Hippocampal formation (tissue), 2 donors: ENCODE measurements at places on chromosomes 5 and 9.

DNA sequence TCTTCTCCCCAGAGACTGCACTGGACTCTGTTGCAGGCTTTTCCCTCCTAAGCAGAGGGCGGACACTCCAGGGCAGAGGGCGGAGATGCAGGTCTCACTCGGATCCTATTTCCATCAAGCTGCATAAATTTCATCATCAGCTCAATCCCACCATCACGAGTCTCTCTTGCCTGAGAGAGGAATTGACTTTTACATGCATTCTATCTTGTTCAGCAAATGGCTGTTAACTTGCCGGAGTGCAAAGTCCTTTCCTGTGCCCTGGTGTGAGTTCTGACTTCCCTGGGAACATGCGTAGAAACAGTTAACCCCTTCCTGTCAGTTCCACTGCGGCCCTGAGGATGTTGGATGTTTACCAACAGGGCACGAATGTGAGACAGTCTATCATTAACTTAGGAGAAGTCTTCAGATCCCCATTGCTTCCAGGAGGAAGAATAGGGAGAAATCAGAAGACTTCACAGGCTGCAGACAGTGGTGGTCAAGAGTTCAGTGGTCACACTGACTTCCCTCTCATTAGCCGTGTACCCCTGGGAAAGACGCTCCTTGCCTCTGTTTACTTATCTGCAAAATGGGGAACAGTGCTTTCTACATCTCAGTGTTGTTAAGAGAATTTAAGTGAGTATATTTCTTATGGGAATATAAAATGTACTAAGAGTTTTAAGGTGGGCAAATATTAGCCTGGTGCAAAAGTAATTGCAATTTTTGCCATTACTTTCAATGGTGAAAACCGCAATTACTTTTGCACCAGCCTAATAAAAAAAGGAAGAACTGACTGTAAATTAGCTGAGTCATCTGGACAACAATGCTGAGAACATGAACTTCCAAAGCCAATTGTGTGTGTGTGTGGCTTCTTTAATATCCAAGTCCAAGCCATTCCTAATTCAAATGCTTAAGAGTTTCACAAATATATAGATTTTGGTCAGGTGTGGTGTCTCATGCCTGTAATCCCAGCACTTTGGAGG lies 248.0 kb downstream of the DRD1 start:
- no peak for DNase-seq

- DNase-seq, result no peak
These were observed 5.8 kb upstream of the TBC1D9B start for GRCh38 chr5:179913461-179913860.

DNA sequence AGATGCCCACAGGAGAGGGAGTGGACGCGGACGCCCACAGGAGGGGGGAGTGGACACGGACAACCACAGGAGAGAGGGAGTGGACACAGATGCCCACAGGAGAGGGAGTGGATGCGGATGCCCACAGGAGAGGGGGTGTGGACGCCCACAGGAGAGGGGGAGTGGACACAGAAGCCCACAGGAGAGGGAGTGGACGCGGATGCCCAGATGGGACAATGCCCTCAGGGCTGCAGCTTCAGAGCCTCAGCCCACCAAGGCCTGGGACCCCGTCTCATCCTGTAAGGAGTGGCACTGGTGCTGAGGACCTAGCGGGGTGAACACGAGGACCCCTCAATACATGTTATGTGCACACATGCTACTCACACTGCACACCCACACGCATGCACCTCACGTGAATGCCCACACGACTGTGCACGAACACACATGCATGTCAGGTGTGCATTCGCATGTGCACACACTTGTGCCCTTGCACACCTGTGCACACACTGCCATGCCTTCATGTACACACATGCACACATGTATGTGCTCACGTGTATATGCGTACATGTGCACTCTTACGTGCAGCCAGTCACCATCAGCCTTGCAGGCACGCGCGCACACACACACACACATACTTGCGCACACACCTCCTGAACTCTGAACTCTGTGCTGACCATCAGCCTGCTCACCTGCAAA lies 34.8 kb downstream of the SLC6A18 start:
- DNase-seq, result no peak

- peak; percentile 18 for DNase-seq
These were observed 84.3 kb upstream of the CACNA1B start for GRCh38 chr9:137793196-137793841.

- no peak for DNase-seq
These were observed 51.3 kb downstream of the CRB2 start for GRCh38 chr9:123407217-123407851.

DNA sequence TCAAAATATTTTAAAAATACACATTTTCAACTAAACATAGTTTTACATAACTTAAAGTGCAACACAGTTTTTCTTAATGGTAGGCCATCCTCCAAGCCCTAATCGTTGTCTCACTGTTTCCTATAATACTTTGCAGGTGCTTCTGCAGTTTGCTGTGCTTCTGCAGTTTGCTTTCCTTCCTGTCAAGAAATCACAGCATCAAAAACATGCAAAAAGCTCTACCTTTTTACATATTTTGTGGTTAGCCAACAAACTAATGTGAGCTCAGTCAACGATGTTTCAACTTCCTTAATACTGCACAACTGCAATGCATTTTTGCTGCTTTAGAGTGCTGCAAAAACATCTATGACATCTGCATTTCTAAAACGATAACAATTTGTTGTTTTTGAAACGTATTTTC lies 25.2 kb downstream of the EMB start:
- DNase-seq, result no peak

GRCh38 chr5:100574716-100575115 lies 39.5 kb downstream of the FAM174A start:
- no peak for DNase-seq

DNA sequence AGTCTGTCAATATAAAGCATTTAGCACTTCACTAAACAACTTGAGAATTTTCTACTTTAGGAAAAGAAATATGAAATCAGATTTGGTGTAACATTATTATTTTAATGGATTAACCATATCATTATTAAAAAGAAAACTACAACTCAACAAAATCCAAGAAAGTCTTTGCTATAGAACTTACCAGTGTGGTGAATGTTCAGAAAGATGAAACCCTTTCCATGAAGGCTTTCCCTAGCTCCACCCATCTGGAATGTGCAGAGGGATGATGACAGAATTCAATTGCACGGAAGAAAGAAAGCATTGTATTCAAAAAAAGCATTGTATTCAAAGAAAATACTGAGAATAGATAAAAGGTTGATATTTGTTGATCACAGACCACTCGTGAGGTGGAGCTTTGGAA lies 328.6 kb upstream of the NUDT12 start:
- DNase-seq, result peak; percentile 92

DNA sequence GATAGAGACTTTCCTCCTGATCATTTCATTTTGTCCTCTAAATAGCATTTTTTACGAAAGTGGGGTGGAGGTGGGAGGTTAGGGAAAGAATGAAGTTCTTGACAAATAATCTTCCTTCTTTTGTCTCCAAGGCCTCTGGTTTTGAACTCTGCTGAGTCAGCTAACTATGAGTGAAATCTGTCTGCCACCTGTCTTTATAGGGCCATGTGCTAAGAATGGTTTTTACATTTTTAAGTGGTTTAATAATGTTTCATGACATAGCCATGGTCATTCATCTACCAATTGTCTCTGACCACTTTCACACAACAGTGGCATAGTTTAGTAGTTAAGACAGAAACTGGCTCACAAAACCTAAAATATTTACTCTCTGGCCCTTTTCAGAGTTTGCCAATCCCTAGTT lies 7.6 kb downstream of the MAN2A1 start:
- no peak for DNase-seq

GRCh38 chr5:133234911-133235310 lies 183.1 kb downstream of the HSPA4 start:
- no peak for DNase-seq

- DNase-seq, result no peak
These were observed 223.7 kb downstream of the PCSK5 start for GRCh38 chr9:76114144-76114543.

DNA sequence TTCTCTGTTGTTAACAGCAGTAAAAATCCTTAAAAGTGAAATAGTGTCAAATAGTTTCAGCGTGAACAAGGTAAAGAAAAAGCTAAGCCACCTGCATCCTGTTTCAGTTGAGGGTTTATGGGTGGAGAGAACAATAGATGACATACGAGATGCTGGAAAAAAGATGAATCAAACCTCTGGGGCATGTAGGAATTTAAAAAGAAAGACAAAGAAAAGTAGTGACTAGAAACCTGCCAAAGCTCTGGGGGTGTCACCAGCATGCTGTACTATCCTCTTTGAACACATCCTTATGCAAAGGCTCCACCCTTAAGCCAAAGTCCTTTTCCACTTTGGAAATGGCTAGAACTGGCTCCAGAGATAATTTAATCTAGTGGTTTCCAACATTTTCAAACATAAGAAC lies 22.2 kb downstream of the SCAI start:
- DNase-seq, result no peak
